ENCODE measurements at places on chromosomes 3 and 15. TPM values are rescaled to one million over a fixed set of nuclear protein-coding genes. Genes with fewer than 3 reads are reported as not detected.

The IL12A gene
- total RNA-seq, result not detected

The KY gene
- total RNA-seq, result 16.7 TPM

- no peaks in the 10 kb centered on the region for H3K27me3 ChIP-seq
Observed at GRCh38 chr3:188791311-188791710, 380.5 kb upstream of the TPRG1 start.

DNA sequence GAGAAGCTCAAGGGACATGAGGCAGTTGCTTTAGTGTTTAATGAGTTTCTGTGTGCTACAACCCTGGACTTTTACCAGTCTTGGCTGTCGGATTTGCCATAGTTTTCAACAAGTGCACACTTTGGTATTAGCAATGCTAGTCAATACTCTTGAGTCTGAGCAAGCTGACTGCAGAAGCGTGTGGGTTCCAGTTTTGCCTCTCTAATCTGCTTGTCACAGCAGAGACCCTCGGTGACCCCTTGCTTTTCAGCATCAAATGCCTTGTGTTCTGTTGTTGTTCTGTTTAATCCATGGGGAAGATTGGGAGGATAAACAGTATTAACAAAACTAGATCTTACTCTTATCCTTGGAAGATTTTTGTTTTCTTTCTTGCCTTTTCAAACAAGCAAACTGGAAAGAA lies 194.3 kb upstream of the CHRM5 start:
- DNase-seq, result no peak
- H3K27ac ChIP-seq, result no peak overlapping the region
- no peak overlapping the region for H3K4me3 ChIP-seq
- no peaks in the 10 kb centered on the region for H3K4me1 ChIP-seq

DNA sequence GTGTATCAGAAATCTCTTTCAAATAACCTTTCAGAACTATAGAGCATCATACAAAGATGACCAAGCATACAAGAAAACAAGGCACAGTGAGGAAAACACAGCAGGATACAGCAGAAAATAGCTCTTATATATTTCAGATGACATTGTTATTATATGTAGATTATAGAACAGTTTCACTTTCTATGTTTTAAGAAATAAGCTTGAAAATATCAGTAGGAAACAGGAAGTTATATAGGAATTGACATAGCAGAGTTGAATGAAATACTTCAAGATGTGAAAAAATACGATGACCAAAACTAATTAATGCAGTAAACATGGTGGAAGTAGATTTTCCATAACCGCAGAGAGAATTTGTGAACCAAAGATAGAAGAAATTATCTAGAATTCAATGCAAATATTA lies 75.2 kb downstream of the LYSMD4 start:
- H3K36me3 ChIP-seq, result no peaks in the 10 kb centered on the region
- H3K27me3 ChIP-seq, result no peaks in the 10 kb centered on the region
- no peaks in the 10 kb centered on the region for H3K4me1 ChIP-seq
- H3K27ac ChIP-seq, result no peak overlapping the region
- no peak overlapping the region for H3K4me3 ChIP-seq

DNA sequence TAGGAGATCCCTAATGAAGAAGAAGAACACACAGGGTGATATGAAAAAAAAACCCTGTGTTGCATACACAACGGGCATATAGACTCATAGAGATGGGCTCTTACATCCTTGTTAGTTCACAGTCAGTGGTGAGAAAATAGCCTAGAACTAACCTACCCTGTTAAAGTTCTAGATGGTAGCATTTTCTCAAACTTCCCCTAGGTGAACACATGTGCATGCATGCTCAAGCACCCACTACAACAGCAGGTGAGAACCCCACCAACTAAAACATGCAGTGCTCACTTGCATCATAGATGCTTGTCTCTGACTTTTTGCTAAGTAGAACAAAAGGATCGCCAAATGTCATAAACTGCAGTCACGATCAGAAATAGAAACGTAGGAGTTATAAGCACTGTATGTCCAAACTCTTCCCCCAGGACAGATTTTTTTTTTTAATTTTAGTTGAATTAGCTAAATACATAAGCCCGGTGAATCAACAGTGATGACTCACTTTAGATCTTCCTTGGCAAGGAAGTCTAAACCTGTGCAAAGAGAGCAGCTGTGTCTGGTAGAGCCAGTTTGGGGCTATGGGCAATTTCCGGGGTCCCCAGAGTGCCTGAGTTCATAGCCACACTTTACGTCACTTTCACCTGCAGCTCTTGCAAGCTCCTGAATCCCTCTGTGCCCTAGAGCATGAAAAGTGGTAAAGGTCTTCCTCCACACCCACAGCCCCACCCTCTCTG lies 96.2 kb upstream of the SEMA6D start:
- no peaks in the 10 kb centered on the region for H3K36me3 ChIP-seq
- H3K27ac ChIP-seq, result no peak overlapping the region
- H3K27me3 ChIP-seq, result peaks cover 6% of the 10 kb centered on the region
- DNase-seq, result no peak
- no peaks in the 10 kb centered on the region for H3K4me1 ChIP-seq
- no peak overlapping the region for H3K4me3 ChIP-seq

The CYP1A2 gene
- not detected for total RNA-seq
